ENCODE measurements at places on chromosomes 12 and 14. TPM values are rescaled to one million over a fixed set of nuclear protein-coding genes. Genes with fewer than 3 reads are reported as not detected.
A peak's percentile ranks its signal among the peaks of the same experiment; 100 is the strongest.

Gene STXBP6
- total RNA-seq = 7.0 TPM

Gene PRPH
- not detected for total RNA-seq

Gene EMP1
- 163 TPM for total RNA-seq

Gene LTBR
- 17.0 TPM for total RNA-seq

Gene SLC25A47
- total RNA-seq = not detected

- H3K27me3 ChIP-seq = no peaks in the 10 kb centered on the region
- H3K4me1 ChIP-seq = peaks cover 8% of the 10 kb centered on the region
- no peaks in the 10 kb centered on the region for H3K36me3 ChIP-seq
- H3K27ac ChIP-seq = no peak overlapping the region
- H3K4me3 ChIP-seq = no peak overlapping the region
- DNase-seq = no peak
These were observed 120.6 kb downstream of the DUSP6 start for GRCh38 chr12:89231686-89232085.

DNA sequence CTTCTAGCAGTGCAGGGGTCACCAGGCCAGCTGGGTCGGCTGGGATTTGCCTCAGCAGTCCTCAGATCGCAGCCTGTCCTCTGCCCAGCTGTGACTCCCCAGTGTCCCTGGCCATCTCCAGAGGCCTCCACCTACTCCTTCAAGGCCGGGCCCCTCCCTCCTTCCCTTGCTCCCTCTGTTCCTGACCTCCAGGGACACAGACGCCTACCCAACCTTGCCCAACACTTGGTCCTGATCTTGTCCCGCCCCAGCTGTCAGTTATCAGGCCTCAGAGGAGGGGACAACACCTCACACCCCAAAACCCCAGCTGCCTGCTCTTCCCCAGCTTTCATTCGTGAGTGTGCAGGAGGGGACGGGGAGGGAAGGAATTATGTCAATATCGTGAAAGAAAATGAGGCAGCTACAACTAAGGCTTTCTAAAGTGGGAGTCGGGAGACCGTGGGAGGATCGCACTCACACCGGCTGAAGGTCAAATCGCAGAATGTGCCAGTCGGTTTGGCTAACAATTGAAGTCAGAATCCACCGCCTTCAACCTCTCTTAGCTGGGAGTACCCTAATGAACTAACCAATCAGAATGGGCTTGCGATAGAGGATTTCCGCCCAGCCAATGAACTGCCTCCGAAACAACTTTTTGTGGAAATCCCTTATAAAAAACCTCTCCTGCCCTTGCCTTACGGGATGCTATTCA lies 9.4 kb upstream of the PLBD2 start:
- peaks cover 7% of the 10 kb centered on the region for H3K27me3 ChIP-seq
- no peaks in the 10 kb centered on the region for H3K36me3 ChIP-seq
- no peak for DNase-seq
- H3K4me3 ChIP-seq = no peak overlapping the region

- peaks cover 5% of the 10 kb centered on the region for H3K36me3 ChIP-seq
- DNase-seq = no peak
- peaks cover 45% of the 10 kb centered on the region for H3K4me1 ChIP-seq
- no peaks in the 10 kb centered on the region for H3K27me3 ChIP-seq
These were observed 98.2 kb downstream of the RAD52 start for GRCh38 chr12:851343-851742.

GRCh38 chr12:6941782-6942181 lies 1.8 kb upstream of the RNU7-1 start:
- DNase-seq = no peak
- H3K4me3 ChIP-seq = no peak overlapping the region
- H3K36me3 ChIP-seq = peaks cover 5% of the 10 kb centered on the region
- no peaks in the 10 kb centered on the region for H3K27me3 ChIP-seq
- peaks cover 39% of the 10 kb centered on the region for H3K4me1 ChIP-seq

DNA sequence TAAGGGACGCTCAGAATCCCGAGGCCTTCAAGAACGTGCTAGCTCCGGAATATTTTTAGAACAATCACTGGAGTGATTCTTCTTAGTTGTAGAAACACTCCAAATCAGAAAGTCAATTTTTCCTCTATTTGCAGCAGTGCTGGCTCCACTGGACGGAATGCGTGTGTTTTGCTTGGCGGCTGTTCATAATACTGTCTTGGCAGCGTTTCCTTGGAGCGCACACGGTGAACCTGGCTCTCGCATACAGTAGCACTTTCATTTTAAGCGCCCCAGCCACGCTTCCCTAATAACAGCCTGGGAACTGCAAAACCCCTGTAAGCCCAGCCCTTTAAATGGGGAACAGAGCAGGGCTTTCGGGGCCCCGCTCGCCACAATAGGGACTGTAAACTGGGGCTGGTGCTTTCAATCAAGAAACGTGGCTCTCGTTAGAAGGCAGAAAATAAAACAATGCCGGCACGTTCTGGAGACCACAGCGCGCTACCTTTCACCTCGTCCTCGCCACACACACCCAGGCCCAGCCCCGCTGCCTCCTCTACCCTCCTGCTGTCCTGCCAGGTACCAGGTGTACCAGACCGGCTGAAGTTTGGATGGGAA lies 79.9 kb downstream of the BCL11B start:
- no peaks in the 10 kb centered on the region for H3K36me3 ChIP-seq
- no peak for DNase-seq
- no peak overlapping the region for H3K27ac ChIP-seq
- peaks cover 13% of the 10 kb centered on the region for H3K27me3 ChIP-seq
- H3K4me1 ChIP-seq = peaks cover 10% of the 10 kb centered on the region

GRCh38 chr14:72120315-72120714 lies 188.1 kb downstream of the RGS6 start:
- no peak overlapping the region for H3K4me3 ChIP-seq
- no peak overlapping the region for H3K27ac ChIP-seq
- no peaks in the 10 kb centered on the region for H3K27me3 ChIP-seq

- no peak for DNase-seq
- peaks cover 61% of the 10 kb centered on the region for H3K27me3 ChIP-seq
- no peaks in the 10 kb centered on the region for H3K36me3 ChIP-seq
These were observed 134.7 kb downstream of the CMAS start for GRCh38 chr12:22180705-22181104.

DNA sequence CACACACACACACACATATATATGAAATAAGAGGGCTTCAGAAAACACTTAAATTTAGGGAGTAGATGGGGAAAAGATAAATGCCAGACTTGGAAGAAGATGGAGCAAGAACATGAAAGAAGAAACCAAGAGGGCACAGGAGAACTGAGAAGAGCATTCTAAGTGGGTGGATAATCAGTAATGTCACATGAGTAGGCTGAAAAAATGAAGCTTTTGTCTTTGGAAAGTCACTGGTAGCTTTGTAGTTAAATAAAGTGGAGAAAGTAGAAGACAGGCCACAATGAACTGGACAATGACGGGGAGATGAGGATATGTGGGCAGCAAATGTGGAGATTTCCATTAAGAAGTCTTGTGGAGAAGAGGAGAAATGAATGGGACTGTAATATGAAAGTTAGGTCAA lies 2.2 kb upstream of the ZC2HC1C start:
- no peak overlapping the region for H3K4me3 ChIP-seq
- H3K4me1 ChIP-seq = peaks cover 18% of the 10 kb centered on the region
- no peak for DNase-seq
- no peak overlapping the region for H3K27ac ChIP-seq
- no peaks in the 10 kb centered on the region for H3K36me3 ChIP-seq

GRCh38 chr12:127144770-127145169 lies 1122.2 kb upstream of the TMEM132C start:
- H3K4me1 ChIP-seq = no peaks in the 10 kb centered on the region
- DNase-seq = no peak
- H3K36me3 ChIP-seq = no peaks in the 10 kb centered on the region

DNA sequence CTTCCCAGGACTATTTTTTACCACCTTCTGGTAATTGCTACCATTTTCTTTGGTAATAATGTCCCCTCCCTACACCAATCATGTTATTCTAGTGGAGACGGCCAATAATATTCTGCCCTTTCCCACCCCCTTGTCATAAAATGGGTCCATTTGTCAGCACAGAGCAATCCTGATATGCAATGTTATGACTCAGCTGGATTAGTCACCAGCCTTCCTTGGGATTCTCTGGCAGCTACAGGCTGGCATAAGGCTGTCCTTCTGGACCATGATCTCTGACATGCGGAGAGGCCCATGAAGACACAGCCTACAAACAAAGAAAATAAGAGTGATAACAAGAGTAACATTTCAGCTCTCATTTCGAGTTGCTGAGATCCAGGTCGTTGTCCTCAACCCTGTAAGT lies 222.0 kb upstream of the CPNE8 start:
- no peaks in the 10 kb centered on the region for H3K27me3 ChIP-seq
- no peaks in the 10 kb centered on the region for H3K4me1 ChIP-seq
- H3K27ac ChIP-seq = no peak overlapping the region
- no peaks in the 10 kb centered on the region for H3K36me3 ChIP-seq
- no peak for DNase-seq

DNA sequence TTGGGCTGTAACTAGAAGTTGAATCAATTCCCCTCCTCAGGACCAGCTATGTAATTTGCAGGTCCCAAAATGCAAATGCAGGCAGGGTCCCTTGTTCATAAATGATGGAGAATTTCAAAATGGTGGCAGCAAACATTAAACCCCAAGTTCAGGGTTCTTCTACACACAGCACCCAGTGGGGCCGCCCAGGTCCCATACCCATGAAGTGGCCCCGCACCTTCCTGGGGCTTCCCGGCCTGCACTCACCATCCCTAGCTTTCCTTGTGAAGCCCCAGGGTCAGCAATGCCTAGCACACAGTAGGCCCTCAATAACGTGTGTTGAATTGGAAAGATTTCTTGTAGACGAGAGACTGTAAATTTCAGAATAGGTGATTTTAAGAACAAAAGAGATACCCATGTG lies 76.0 kb downstream of the NTF3 start:
- H3K4me1 ChIP-seq = no peaks in the 10 kb centered on the region
- no peak overlapping the region for H3K27ac ChIP-seq
- no peak overlapping the region for H3K4me3 ChIP-seq
- peak; percentile 25 for DNase-seq

DNA sequence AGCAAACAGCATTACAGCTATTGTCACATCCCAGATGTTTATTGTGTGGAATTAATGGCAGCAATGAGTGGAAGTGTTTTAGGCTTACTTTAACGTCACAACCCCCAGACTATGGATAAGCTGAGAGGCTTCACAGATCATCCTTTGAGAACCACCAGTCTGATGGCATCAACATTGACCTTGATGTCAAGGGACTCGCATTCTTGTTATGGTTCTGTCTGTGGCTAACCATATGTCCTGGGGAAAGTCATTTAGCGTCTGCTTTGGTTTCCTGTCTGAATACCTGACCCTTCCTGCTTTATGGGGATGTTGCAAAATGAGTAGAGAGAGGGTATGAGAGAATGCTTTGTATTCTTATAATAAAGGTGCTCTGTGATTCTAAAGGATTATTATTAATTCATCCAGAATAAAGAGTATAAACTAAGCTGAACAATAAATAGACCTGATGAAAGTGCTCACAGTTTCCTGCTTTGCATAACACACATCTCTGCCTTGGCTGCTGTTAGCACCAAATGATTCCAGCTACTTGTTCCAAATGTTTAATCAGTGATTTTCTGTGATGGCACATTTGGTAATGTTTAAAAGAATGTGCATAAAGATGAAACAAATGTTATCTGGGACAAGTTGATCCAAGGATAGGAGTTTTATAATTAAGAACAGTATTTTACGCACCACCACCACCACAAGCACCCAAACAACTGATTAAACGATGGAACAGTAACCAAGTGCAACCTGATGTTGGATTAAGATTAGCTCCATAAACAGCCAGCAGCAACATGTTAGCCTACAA lies 116.9 kb upstream of the LRIG3 start:
- H3K27me3 ChIP-seq = no peaks in the 10 kb centered on the region
- H3K27ac ChIP-seq = peak overlapping the region; percentile 2

DNA sequence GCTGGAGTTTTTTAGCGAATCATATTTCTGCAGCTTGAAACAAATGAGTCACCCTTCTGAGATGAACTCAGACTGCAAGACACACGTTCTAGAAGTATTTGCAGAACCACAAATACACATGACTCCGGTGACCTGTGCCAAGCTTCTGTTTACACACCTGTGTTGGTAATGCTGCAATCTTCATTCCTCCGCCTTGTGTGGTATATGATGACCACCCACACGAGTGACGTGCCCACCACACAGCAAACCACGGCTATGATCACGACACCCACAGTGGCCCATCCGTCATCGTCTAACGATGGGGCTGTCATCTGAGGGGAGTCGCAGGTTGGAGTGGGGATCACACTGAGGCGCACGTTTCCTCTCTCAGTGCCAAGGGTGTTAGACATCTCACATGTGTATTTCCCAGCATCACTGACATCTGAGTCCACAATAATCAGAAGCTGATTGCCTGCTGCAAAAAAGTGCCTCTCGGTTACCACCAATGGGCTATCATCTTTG lies 43.0 kb downstream of the LRIG3 start:
- peaks cover 95% of the 10 kb centered on the region for H3K36me3 ChIP-seq
- no peaks in the 10 kb centered on the region for H3K27me3 ChIP-seq
- no peak for DNase-seq
- peak overlapping the region; percentile 10 for H3K4me3 ChIP-seq
